ENCODE measurements at places on chromosomes 6 and 20. TPM values are rescaled to one million over a fixed set of nuclear protein-coding genes. Genes with fewer than 3 reads are reported as not detected.

LY6G6F gene
- total RNA-seq: not detected

GRCh38 chr6:32906539-32906938, 34.3 kb downstream of the HLA-DMB start:
- DNase-seq: no peak

DNA sequence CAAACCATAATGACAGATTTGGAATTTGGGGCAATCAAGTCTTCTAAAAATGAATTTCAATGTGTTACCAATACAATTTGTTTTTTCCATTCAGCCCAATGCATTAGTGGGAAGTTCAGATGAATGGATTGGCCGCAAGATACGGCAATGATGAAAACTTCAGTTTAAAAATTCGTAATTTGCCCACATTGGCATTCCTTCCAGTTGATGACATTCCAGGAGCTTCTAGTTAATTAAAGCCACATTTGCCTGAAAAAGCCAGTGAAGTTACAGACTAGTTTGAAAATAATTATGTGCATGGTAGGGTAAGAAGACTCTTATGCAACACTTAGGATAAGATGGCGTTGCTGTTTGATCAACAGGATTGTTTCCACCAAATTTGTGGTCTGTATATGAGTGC, 46.2 kb downstream of the NHLRC1 start:
- no peak for DNase-seq

DNA sequence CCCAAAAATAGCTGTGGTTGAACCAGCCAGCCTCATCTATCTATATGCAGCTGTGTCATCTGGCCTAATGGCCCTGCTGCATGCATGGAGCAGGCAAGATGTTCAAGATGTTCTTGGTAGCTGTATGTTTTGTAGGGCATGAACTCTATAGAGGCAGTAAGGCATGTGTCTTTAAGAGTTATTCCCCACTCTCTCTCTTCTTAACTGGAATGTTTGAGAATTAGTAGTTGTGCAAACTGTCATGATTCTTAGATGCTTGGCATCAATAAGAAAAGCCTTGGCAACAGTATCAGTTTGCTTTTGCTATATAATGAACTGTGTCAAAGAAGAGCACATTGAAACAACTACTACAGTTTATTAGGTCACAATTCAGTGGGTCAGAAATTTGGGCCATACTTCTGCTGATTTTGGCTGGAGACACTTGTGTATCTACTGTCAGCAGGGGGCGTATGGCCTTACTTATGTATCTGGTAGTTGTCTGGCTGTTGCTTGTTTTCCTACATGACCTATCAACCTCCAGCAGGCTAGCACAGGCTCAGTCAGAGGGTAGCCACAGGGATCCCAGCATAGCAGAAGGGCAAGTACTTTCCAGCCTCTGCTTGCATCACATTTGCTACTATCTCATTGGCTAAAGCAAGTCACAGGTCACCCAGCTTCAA, 56.1 kb upstream of the LAMP5 start:
- DNase-seq: no peak

DNA sequence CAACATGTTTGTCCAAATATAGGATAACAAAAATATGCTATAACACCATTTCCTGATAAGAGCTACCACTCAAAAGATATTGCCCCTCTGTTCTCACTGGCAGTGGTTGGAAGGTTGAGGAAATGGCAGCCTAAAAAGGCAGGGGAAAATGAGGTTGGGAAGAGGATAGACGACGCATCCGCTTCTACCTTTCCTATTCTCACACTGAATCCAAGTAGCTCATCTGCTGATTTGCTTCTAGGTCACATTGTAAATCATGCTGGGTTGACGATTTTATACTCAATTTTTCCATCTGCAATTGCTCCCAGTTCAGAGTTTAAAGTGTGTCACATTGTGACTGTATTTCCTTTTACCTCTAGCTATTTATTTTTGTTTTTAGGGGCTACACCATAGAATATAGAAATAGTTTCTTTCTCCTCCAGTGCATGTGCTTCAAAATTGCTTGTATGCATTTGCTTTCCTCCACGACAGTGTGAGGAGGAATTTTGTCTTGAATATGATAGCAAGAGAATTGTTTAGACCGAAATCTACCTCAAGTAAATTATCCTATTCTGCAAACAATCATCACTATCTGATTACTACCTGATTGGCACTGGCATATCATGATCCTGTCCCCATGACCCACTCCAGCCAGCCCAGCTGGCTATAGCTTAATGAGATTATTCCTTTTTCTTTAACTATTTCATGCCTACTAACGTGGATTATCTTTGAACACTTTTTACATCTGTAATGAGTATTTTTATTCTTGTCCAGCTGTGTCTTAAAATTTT, 179.6 kb upstream of the RAB32 start:
- no peak for DNase-seq

- no peak for DNase-seq
These were observed 24.9 kb downstream of the ITCH start for GRCh38 chr20:34388000-34388399.

DNA sequence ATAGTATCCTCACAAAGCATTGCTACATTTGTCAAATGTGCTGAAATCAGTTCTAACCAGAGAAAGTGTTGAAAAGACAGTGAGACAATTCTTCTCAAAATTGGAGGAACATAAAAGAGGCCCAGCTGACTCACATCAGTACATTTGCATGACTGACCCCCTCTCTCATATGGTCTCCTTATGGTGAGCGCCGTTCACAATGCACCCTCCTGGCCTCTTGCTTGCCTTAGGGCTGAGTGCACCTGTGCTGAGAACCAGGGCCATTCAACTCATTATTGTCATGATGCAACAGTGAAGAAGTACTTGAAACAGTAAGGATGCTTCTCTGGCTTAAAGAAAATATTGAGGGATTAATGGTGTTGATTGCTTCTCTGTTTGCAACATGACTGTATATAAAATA, 375.2 kb upstream of the AGPAT4 start:
- DNase-seq: no peak

GRCh38 chr6:22598339-22598738, 29.0 kb downstream of the HDGFL1 start:
- DNase-seq: no peak
